ENCODE measurements at places on chromosomes 16 and 17. TPM values are rescaled to one million over a fixed set of nuclear protein-coding genes. Genes with fewer than 3 reads are reported as not detected.
A peak's percentile ranks its signal among the peaks of the same experiment; 100 is the strongest.

Gene ABCC11
- 0.12 TPM for total RNA-seq

DNA sequence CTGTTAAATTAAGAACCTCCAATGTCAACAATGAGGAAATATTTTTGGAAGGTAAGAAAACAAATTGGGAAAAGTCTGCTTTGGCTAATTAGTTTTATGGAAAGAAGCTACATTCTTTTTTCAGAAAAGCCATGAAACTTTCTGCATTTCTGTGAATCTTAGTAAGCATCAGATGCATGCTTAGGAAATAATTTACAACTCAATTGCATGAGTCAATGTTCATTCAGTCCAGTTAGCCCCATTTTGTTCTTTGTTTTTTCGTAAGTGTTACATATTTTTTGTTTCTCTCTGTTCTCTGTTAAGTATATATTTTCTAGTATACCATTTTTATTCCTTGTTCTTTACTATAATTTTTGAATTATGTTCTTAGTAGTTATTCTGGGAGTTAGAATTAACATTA lies 195.2 kb upstream of the KIF2B start:
- DNase-seq: no peak

DNA sequence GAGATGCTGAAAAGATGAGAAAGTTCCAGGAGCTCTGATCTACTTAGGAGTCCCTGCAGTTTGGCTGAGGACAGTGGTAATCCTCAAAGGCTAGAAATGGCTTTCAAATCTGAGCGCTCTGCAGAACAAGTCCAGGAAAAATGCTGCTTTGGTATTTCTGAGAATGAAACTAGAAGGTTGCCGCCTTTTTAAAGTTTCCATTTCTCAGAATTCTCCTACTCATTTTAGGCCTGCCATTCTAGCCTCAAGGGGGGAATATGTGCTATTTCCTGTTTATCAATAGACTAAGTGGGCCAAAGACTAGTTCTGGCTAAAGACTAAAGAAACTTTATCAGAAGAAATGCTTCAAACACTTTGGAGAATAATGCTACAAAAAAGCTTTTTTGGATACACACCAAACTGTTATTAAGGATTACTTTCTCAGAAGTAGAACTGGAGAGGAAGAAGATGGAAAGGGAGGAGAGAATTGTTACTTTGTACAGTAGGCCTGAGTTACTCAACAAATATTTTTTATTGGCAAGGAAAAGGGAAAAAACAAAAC lies at the start of gene SLFN12L:
Gene SLFN12L, minus strand, starts transcription at position 78 of the 541 bp plus-strand sequence. CDS start 15,314 bp downstream, outside the sequence.
- DNase-seq: no peak

GRCh38 chr17:77613218-77613617 lies 345.3 kb upstream of the TNRC6C start:
- DNase-seq: peak; percentile 12

Gene SPECC1
- total RNA-seq: 18.8 TPM

- no peak for DNase-seq
Measured at GRCh38 chr17:76071531-76072147, 678 bp downstream of the SRP68 start.

Gene TP53TG3D
- total RNA-seq: not detected

- DNase-seq: no peak
Measured at GRCh38 chr16:29862383-29862883, 593 bp downstream of the CDIPT start.

- peak; percentile 84 for DNase-seq
Measured at GRCh38 chr17:45319239-45319703, 2.5 kb upstream of the MAP3K14 start.

Gene SOX15
- total RNA-seq: 0.84 TPM

GRCh38 chr17:79842656-79843473 lies 3.6 kb upstream of the CBX4 start:
- DNase-seq: no peak

GRCh38 chr16:27217256-27217655 lies 13.9 kb downstream of the KDM8 start:
- no peak for DNase-seq

DNA sequence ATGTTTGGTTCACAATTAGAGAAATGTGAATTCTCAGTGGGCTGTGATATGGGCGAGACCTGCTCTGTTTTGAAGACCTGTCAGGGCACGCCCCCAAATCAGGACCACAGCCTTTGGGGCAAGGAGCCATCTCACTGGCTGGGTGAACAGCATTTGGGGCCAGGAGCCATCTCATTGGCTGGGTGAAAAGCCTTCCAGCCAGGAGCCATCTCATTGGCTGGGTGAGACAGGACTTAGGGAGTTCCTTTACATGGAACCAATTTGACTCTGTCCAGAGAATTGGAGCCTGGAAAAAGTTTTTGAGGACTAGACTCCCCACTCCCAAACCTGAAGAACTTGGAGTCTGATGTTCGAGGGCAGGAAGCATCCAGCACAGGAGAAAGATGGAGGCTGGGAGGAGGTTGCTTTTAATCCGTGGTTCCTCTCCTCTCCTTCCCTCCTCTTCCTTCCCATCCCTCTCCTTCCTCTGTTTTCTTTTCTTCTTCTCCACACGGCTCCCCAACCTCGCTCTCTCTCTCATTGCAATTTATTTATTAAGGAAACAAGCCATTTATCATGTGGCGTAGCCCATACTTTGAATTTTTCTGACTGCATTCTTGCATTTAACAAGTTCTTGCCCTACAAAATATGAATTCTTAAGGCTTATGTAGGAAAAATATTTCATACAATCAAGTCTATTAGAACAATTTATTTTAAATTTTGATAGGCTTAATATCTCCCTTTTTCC lies 19.7 kb downstream of the FOXL1 start:
- DNase-seq: peak; percentile 40

- no peak for DNase-seq
Measured at GRCh38 chr17:43745541-43745940, 13.1 kb downstream of the SOST start.

- no peak for DNase-seq
Measured at GRCh38 chr16:529012-529575, 1.6 kb downstream of the CAPN15 start.

- DNase-seq: no peak
Measured at GRCh38 chr16:61128545-61129323, 907.5 kb downstream of the CDH8 start.

DNA sequence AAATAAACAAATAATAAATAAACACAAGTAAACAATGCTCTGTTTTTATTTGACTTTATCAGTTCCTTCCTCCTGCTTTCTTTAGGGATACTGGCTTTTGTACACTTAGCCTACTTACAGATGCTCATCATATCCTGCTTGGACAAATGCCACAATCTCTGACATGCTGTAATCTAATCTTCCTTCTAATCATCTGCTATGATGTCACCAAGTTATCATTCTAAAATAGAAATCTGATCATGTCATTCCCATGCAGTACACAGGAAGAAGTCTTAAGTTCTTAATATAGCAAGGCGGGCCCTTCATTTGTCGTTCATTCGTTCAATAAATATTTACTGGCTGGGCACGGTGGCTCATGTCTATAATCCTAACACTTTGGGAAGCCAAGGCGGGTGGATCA lies 9.1 kb upstream of the UBB start:
- peak; percentile 71 for DNase-seq

DNA sequence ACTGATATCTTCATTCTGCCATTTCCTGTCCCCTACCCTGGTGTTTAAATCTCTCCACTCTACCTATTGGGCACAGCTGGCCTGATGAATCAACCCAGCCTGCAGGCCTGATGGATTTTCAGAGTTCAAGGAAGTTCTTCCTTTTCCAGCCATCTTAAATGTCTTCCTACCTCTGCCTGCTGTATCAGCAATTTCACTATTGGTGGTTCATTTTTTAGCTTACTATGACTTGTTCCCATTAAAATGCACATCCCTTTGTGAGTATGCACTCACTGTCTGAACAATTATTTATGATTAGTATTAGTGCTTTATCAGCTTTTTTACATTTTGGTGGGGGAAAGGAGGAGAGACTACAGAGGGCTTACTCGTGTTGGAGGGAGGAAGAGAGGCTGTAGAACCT lies 48.6 kb upstream of the CRHR1 start:
- DNase-seq: no peak

Gene BAIAP3
- 0.12 TPM for total RNA-seq

DNA sequence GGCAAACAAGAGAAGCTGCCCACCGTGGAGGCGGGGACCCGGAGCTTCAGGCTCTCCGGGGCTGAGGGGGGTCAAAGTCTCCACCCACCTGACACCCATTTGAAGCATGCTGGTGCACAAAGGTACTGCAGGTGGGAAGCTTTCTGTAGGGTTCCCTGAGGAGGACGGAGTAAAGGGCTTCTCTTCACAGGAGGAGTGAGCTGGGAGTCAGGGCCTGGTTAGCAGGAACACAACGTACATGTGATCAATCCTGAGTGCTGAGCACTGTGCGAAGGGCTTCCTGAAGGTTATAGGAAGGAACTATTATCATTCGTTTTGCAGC lies 252.9 kb upstream of the RPL38 start:
- DNase-seq: no peak

Gene SLC38A10
- total RNA-seq: 88.9 TPM

- DNase-seq: no peak
Measured at GRCh38 chr17:79931817-79932309, 92.6 kb upstream of the CBX4 start.

- no peak for DNase-seq
Measured at GRCh38 chr17:33667052-33667509, 374.0 kb upstream of the ASIC2 start.

Gene MLKL
- 10.2 TPM for total RNA-seq
